T-helper 9 cell (primary cell): ENCODE measurements at places on chromosomes 3 and 15.

- DNase-seq: no peak
Measured at GRCh38 chr3:161852744-161853143, 356.1 kb downstream of the OTOL1 start.

DNA sequence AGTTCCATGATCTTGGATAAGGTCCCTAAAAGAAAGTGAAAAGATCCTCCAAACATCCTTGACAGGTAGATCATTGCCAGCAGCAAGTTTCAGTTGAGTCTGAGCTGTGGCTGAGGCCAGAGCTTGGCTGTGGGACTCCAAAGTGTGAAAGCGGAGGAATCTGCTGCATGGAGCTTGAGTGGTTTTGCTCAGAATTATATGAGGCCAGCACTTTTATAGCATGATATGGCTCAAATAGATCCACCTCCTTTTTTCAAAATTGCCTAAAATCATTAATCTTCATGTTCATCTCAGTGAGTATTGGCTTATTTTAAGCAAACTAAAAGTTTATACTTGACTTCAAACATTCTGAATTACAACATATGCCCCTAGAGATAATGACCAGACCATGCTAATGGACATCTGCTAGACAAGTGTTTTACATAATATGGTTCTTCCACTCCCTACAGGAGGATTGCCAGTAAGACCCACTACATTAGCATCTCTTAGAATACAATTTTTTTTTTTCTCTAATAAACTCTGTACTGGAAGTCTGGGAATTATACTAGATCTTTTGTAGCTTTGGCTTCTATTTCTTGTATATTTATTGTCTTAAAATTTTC lies 368.1 kb downstream of the ZPLD1 start:
- no peak for DNase-seq

DNA sequence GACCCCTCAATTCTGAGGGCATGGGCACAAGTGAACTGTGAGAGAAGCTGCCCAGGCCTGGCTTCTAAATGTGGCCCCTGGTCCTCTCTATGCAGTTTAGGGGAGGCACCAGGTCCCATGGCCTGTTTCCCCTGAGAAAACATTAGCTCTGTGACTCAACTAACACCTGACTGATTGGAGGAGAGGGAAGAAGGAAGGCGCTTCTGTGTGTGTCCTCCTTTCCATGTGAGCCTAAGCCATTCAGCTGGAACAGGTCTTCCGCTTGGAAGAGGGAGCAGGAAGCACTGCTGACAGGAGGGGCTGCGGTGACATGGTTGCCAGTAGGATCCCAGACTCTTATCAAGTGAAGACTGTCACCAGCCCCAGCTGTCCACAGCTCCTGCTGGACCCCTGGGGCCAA lies 79.5 kb downstream of the MYLK start:
- no peak for DNase-seq

DNA sequence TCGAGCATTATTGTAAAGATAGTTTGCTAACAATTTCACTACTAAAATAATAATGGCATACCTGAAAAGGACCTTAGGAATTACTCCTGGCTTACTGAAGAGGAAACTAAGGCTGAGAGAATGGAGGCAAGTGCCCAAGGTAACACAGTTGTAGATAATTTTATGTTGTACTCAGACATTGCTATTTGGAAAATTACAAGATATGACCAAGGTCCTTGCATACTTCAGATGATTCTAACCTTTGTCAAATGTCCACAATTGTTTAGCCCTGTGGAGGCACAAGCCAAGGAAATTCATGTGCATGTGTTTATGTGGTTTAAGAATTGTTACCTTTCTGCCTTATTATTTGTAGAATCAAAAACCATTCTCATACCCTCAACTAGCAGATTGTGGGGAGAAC lies 105.7 kb downstream of the TUSC7 start:
- DNase-seq: no peak

DNA sequence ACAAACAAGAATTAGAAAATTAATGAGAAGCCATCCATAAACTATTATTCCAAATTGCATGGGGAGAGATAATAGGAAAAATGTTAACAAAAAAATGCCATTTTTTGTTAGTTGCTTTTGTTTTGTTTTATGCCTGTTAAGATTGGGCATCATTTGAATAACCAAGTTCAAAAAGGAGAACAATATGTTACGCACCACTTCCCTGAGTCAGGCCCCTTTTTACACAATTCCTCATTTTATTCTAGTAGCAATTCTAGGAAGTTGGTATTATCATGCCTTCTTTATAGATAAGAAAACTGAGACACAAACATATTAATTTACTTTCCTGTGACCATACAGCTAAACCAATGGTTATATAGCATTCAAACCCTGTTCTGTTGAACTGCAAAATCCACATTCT lies 736.9 kb upstream of the CCDC54 start:
- DNase-seq: no peak

DNA sequence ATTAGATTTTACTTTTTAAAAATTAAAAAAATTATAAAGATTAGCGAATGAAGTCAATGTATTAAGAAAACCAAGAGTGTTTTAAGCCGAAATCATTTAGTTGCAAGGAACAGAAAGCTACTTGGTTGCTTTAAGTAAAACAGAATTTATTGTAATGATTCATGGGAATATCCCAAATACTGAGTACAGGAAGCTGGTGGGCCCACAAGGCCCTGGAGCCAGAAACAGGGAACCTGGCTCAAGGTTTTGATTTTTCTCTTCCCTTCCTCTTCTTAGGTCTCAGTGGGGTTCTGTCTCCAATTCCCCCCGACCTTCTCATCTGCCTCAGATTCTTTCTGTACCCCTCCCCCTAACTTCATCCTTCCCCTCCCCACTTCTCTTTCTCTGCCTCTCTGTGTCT lies 229.0 kb downstream of the TLE3 start:
- no peak for DNase-seq

DNA sequence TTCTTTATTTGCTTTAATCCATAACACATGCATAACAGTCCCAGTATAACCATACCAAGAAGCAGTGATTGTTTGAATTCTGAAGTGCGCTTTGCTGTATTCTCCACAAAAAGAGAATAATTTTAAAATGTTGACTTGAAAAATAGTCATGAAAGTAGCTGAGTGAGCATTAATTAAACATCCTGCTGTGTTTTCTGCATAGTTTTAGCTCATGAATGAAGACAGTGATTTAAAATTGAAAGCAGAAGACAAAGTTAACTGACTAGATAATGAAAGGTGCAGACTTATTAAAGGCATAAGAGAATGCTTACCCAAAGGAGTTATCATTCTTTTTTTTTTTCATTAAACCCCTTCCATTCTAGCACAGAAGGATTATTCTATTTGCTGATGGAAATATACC lies 143.5 kb downstream of the GABRG3 start:
- DNase-seq: no peak

- DNase-seq: no peak
Measured at GRCh38 chr3:44983484-44983941, 7.5 kb downstream of the EXOSC7 start.

GRCh38 chr15:64045774-64046420 lies 388 bp downstream of the DAPK2 start:
- DNase-seq: peak; percentile 15

GRCh38 chr3:134477938-134478337 lies 7.8 kb downstream of the ANAPC13 start:
- no peak for DNase-seq

DNA sequence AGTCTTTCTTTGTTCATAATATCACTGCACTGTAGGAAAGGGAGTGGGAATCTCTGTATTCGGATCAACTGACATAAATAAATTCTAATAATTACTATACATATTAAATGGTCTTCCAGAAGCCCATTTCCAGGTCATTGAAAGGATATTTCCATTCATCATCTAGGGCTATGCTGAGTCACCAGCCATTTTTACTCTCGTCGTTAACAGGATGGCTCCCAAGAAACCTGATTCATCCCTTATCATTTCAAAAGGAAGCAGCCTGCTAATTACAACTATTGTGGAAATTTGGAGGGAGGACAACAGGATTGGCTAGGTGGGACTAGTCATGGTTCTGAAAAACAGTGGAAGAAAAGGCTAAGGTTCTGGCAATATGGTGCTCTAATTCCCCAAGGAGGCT lies 13.6 kb downstream of the GMNC start:
- no peak for DNase-seq

DNA sequence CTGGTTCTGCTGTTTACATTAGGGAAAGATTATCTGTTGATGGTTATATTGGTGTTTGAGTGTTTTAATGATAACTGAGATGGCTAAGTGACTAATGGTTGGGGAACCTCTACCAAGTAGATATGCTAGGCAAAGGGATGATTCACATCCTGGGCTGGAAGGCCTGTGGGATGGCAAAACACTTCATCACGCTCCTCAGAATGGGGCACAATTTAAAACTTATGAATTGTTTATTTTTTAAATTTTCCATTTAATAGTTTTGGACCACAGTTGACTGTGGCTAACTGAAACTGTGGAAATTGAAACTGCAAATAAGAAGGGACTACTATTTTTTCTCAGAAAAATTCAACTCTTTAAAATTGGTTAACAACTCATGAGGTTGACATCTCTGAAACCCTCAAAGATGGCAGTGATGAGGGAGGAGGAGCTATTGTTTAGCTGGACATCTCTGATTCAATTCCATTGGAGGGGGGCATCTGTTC lies 100.5 kb upstream of the ZBED2 start:
- no peak for DNase-seq

DNA sequence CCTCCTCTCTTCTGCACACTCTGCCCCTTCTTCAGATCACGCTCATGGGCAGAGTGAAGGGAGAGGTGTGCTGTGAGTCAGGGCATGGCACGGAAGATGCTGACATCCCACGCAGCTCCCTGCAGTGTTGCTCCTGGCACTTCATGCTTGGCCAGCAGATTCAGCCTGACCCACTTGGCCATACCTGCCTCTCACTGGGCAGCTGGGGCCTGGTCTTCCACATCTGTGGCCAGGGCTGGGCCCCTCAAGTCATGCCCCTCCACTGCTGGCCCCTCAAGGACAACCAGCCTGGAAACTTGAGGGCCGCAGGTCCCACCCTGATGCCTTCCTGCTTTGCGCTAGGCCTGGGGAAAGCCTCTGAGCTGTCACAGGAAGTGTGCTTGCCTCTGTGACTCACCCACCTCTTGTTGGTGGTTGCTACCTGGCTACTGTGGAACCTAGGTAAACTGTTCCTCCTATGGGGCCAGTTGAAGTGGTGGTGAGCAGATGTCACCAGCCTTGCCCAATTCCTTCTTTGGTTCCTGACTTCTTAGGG lies 48.7 kb downstream of the BSN start:
- DNase-seq: peak; percentile 31

- no peak for DNase-seq
Measured at GRCh38 chr3:51874411-51874810, 990 bp downstream of the IQCF5 start.

GRCh38 chr15:28944286-28944685 lies 58.5 kb downstream of the APBA2 start:
- DNase-seq: no peak

GRCh38 chr3:11186771-11187191 lies 32.5 kb downstream of the HRH1 start:
- DNase-seq: no peak

DNA sequence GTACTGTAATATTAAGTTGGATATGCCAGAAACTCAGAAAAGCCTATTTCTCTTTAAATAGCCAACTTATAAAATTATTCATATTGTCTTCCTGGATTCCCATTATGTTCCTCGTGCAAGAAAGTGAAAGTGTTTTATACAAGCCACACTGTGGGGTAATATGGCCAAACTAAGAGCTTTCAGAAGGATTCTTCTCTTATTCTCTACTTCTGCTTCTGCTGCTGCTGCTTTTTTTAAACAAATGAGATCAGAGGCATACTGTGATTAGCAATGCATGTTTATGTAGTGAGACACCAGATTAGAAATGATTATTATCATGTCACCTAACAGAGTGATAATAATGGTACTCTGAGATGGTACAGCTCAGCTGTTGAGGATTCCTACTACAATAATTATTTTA lies 1026.5 kb upstream of the CFAP20DC start:
- DNase-seq: no peak

DNA sequence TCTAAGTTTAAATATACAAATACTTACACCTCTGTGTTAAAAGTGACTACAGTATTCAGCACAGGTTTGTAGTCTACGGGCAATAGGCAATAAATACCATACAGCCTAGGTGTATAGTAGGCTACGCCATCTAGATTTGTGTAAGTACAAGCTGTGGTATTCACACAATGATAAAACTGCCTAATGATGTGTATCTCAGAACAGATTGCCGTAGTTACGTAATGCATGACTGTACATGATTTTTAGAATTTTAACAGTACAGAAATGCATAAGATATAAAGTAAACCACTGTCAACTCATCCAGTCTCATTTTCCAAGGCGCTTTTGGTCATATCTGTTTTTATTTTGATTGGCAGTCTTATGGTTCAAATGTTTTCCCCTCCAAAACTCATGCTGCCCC lies 365.7 kb downstream of the CTNNB1 start:
- DNase-seq: no peak

- DNase-seq: no peak
Measured at GRCh38 chr15:45378913-45379262, 544 bp upstream of the GATM start.

DNA sequence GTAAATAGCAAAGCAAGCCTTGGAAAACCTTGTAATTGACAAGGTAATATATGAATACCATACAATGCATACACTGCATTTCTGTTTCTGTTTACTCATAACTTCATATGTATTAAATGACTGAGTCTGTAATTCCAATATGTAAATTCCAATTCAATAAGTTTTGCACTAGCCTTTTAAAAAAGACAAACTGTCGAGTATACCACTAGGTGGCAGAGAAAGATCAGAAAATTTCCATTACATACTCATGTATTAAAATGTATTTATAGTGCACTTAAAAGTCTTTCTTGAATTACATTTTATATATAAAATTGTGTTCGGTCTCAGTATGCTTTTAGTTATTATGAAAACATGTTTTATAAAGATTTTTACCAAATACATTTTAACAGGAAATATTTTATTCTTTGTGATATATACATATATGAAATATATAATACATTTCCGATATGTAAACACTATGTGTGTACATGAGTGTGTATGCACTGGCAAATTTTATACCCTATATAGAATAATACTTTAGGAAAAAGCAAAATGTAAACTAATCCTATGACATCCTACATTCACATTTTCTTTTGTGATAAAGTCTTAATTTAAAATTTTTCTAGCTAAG lies 216.8 kb downstream of the VGLL3 start:
- DNase-seq: no peak

GRCh38 chr3:52507359-52507758 lies 12.2 kb downstream of the STAB1 start:
- no peak for DNase-seq

- no peak for DNase-seq
Measured at GRCh38 chr3:59426821-59427565, 377.2 kb upstream of the CFAP20DC start.

GRCh38 chr3:134302674-134303073 lies 52.0 kb upstream of the RYK start:
- no peak for DNase-seq

DNA sequence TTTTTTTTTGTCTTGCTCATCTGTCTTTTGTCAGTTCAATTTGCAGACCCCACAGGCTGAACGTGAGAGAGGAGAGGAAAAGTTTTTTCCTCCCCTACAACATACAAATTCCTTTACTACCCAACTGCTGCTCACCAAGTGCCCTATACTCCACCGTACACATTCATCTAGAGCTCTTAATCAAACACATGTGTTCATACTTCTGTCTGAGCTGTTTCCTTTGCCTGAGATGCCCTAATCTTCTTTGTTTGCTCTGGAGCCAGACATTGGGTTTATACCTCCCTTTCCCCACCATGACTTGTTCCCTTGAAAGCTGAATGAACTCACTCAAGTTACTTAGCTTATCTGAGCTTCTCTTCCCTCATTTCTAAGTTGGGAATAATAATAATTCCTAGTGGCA lies 122.7 kb upstream of the RASGRP1 start:
- DNase-seq: no peak

- no peak for DNase-seq
Measured at GRCh38 chr3:30141178-30141581, 465.2 kb upstream of the TGFBR2 start.

- DNase-seq: no peak
Measured at GRCh38 chr3:110016235-110016815, 679.0 kb upstream of the DPPA4 start.
